Right renal pelvis (tissue), 4 donors: ENCODE measurements at places on chromosomes 7 and 10. TPM values are rescaled to one million over a fixed set of nuclear protein-coding genes. Genes with fewer than 3 reads are reported as not detected.

Gene AKR1C4
- not detected for polyA plus RNA-seq

Gene RNF133
- not detected for polyA plus RNA-seq

Gene TAC1
- polyA plus RNA-seq, result 0.60 TPM

Gene FXYD4
- polyA plus RNA-seq, result not detected

Gene C10orf105
- polyA plus RNA-seq, result 0.09 TPM

Gene GFRA1
- 29.4 TPM for polyA plus RNA-seq

Gene AKR1C1
- polyA plus RNA-seq, result 10.2 TPM

Gene PRRT4
- polyA plus RNA-seq, result 1.00 TPM

Gene HNRNPF
- polyA plus RNA-seq, result 239 TPM

Gene CHPF2
- 25.6 TPM for polyA plus RNA-seq
